ENCODE measurements at places on chromosomes 6 and 20.

DNA sequence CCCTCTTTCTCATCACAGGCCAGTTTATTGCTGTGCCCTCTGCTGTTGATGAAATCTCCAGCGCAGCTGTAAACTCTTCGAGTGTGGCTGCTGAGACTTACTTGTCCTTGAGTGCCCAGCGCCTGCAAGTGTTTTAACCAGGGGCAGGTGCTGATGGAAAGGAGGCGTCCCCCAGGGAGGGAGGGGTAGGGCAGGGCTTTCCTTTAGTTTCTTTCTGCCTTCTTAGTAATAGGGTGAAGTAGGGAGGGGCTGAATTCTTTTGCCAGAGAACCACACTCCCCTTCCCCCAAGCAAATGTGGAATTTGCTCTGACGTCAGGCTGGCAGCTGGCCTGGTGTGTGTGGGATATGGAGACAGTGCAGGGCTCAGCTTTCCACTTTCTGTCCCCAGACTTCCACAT lies 61.2 kb downstream of the IGF2R start:
- peak; percentile 86 for DNase-seq

DNA sequence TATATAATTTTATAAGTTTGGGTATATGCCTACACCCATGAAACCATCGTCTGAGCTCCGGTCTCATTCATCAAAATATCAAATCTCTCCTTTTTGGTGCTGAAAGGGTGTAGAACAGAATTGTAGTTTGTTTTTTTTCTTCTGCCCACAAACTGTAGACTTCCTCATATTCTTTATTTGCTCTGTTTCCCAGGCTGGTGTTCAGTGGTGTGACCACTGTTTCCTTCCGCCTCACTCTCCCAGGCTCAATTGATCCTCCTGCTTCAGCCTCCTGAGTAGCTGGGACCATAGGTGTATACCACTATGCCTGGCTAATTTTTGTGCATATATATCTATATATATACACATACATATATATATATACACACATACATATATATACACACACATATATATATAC lies 139.6 kb upstream of the HCRTR2 start:
- no peak for DNase-seq

- DNase-seq, result no peak
Measured at GRCh38 chr6:14095437-14095836, 22.1 kb upstream of the CD83 start.

- no peak for DNase-seq
Measured at GRCh38 chr6:24795106-24795505, 3.6 kb downstream of the ARMH2 start.

DNA sequence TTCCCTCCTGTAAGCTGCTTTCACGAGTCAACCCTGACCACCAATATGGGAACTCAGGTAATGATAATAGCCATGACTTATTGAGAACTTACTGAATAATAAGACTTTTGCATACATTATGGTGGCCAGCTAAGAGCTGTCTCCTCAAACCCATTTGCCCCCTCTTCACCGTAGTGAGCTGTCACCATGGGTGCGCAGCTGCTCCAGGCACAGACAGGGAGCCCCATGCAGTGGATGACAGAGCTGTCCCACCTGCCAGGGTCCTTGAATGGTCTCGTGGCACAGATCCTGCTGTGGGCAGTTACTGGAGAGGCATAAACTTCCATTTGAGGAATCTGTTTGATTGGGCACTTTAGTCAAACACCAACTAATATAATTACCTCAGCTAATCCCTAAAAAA lies 1.9 kb downstream of the SLC22A16 start:
- no peak for DNase-seq

- DNase-seq, result no peak
Measured at GRCh38 chr20:40970218-40970617, 58.4 kb upstream of the TOP1 start.

DNA sequence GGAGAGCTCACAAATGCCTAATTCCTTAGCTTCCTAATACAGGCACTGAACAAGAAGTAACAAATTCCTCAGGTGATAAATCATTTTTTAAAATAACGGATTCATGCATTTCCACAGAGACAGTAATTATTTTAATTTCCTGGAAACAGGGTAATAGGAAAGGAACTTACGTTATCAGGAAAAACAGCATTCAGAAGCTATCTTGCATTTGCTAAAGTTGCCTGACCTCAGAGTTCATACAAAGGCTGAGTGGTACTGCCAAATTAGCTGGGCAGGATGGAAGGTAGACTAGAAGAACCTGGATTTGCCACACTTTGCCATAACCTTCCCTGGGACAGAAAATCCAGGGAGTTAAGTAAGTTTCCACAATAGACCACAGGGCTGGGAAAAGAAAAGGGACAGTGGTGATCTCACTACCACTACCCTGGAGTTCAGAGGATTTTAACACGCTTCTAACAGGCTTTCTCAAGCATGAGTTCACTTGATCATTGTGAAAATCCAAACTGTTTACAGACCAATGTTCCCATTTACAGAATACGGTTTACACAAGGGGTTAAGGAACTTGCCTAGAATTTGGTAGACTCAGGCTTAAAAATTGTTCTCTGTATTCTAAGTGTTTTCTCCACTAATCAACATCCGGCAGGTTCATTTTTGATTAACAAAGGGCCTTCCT lies 57.0 kb downstream of the KIF13A start:
- DNase-seq, result no peak

- DNase-seq, result no peak
Measured at GRCh38 chr20:35680452-35681183, 15.9 kb upstream of the CPNE1 start.

DNA sequence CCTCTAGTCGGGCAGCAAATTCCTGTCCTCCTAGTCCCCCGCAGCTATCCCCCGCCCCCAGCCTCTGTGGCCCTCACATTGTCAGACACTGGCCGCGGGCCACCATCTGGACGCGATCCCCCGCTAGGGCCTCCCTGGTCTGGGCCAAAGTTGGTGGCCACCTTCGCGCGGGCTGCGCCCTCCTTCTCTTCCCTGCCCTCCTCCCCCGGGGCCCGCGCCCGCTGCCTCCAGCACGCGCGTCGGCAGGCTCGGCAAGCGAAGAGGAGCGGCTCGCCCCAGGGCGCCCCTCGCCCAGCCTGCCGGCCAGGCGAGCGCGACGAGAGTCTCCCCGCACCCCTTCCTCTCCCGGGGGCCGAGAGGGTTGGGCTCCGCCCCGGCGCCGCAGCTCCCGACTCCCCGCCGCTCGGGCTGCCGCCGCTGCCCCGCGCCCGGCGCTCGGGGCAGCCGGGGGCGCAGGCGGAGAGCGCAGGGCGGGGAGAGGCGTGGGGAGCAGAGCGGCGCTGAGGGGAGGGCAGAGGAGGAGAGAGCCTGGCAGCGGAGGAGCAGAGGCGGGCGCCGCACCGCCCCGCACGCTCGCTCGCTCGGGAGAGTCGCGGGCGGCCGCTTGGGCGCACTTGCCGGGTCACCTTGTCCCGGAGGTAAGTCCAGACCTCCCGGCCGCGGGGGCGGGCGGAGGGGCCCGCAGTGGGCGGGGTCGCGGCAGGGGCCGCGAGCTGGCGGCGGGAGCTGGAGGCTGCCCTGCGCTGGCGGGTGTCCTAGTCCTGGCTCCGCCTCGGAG lies at the start of gene SYNDIG1:
SYNDIG1 (plus strand) TSS at position 514 of the 778 bp plus-strand sequence. CDS start 73,469 bp downstream, outside the sequence.
- DNase-seq, result no peak

DNA sequence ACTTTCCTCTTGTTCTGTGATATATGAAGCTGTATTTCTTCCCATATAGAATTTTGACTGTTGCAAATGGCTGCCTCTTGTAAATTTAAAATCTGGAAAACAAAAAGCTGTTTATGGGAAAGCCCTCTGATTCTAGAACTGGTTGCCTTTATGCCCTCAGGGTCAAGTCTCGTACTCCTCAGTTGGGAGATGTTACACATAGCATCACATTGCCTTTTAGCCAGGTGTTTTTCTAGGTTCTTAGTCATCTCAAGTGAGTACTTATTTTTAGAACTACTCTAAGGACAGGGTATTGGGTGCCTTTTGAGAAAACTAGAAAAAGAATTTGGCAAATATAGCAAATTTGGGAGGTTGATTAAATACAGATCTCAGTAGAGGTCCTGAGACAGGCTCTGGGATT lies 58.5 kb downstream of the ANKS1A start:
- no peak for DNase-seq

DNA sequence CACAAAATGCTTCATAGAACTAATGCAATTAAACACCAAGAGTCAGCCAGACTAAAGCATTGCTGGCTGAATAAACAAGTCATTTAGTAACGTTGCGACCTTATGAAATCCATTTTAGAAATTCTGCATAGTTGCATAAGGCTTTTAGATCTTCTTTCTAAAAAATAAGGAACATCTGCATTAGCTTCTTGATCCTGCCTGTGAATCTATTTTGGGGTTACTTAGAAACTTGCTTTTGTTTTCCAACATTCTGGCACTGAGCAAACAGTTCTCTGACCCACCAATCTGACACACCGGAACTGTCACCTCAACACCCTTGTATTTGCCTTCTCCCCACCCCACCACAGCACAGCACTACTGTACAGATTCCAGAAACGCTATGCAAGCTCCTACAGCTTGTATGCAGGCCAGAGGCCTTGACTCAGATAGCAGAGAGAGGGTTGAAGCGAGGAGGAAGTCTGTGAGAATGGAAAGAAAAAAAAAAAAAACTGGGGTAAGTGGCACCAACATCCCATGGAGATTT lies 55.0 kb downstream of the KIF13A start:
- DNase-seq, result peak; percentile 85

GRCh38 chr6:2448826-2449571 lies 203.6 kb upstream of the GMDS start:
- DNase-seq, result no peak

DNA sequence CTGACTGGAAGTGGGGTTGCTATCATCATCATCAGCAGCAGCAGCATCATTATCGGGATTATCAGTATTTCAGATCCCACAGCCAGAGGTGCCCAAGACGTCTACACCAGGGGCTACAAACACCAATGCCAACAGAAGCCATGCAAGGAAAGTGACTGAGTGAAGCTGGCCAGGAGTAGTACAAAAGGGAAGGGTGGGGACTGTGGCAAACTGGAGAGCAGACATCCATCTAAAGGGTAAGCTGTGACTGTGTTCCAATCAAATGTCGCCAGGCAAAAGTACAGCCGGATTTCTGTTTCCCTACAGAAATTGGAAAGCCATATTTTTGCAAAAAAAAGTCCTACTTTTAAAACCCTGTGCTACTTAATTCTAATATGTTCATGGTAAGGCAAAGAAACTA lies 50.0 kb downstream of the PREX1 start:
- DNase-seq, result no peak

GRCh38 chr6:125489579-125490285 lies 188.0 kb upstream of the HDDC2 start:
- DNase-seq, result no peak
